GM23248 (cell line): ENCODE measurements at places on chromosomes 2 and 18.

- DNase-seq = no peak
These were observed 559.5 kb upstream of the GCFC2 start for GRCh38 chr2:76270096-76270710.

GRCh38 chr18:79853993-79854364, 56.2 kb downstream of the KCNG2 start:
- DNase-seq = no peak

DNA sequence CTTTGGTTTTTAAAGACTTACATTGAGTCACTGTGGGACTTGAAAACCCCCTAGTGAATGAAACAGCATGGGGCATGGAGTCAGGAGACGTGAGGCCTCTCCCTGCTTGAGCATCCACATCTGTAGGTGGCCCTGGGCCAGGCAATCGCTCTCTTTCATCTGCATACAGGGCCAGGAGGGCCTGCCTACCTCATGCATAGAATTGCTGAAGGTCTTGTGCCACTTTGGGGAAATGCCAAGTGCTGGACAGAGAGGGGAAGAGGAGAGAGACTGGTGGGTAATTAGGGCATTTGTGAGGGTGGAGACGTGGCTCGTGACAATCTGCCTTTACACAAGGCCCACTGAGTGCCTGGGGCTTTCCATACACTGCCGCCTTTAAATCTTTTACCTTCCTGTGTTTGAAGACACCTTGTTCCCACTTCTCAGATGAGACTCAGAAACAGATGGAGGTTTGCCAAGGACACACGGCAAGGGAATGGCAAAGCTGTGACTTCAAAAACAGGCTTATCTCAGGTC, 322.2 kb upstream of the HS6ST1 start:
- no peak for DNase-seq

- no peak for DNase-seq
These were observed 233.5 kb upstream of the ZEB2 start for GRCh38 chr2:144753416-144753815.
